ENCODE measurements at places on chromosomes 5 and 9.

GRCh38 chr5:34583167-34583566 lies 73.0 kb upstream of the RAI14 start:
- no peak for DNase-seq

GRCh38 chr9:71830153-71830552 lies 61.8 kb upstream of the CEMIP2 start:
- DNase-seq = no peak

DNA sequence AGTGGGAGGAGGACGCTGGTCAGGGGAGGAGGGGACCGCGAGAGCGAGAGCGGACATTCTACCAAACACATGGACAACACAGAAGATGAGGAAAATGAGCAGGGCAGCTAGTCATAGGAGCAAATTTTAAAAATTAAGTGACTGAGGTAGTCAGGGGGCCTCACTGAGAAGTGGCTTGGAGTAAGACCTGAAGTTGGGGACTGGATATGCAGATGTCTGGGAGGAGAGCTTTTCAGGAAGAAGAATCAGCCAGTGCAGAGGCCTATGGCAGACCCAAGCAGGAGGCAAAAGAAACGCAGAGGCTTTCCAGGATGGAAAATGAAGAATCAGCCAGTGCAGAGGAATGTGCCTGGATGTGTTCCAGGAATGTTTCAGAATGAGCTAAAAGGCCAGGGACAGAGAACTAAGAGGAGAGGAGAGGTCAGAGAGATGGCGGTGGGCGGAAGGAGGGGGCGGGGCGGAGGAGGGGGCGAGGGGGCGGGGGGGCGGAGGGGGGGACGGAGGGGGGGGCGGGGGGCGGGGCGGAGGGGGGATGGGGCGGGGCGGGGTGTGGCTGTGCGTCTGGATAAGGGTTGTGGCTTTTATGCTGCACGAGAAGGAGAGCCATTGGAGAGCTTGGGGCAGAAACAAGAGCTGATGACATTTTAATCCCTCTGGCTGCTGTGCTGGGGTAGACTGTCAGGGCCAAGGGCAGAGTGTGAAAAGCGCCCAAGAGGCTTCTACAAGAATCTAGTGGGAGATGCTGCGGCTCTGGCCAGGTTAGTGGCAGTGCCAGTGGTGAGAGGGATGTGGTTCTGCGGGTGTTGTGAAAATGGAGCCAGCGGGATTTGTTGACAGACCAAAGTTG lies 129.6 kb downstream of the KCNIP1 start:
- DNase-seq = no peak

DNA sequence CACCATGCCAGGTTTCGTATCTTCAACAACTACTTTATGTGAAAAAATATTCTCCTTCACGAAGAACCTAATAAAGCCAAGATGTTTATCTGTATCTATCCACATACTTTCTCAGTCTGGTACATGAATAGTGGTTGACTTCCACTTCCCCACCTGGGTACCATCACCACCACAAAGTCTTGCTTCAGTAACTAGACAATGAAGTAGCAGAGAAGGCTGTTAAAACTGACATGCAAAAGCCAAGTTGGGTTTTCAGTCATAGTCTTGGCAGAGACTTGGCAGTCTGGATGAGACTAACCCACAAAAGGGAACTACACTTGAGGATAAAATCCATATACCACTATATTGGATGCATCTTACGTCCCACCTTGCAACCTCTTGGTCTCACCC lies 5.0 kb downstream of the P4HA2 start:
- no peak for DNase-seq

DNA sequence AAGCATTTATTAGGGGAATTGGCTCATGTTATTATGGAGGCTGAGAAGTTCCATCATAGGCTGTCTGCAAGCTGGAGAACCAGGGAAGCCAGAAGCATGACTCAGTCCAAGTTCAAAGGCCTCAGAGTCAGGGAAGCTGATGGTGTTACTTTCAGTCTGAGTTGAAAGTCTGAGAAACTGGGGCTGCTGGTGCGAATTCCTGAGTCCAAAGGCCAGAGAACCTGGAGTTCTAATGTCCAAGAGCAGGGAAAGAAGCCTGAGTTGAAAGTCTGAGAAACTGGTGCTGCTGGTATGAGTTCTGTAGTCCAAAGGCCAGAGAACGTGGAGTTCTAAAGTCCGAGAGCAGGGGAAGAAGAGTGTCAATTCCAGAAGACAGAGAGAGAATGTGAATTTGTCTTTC lies 641.1 kb downstream of the ISL1 start:
- DNase-seq = no peak

DNA sequence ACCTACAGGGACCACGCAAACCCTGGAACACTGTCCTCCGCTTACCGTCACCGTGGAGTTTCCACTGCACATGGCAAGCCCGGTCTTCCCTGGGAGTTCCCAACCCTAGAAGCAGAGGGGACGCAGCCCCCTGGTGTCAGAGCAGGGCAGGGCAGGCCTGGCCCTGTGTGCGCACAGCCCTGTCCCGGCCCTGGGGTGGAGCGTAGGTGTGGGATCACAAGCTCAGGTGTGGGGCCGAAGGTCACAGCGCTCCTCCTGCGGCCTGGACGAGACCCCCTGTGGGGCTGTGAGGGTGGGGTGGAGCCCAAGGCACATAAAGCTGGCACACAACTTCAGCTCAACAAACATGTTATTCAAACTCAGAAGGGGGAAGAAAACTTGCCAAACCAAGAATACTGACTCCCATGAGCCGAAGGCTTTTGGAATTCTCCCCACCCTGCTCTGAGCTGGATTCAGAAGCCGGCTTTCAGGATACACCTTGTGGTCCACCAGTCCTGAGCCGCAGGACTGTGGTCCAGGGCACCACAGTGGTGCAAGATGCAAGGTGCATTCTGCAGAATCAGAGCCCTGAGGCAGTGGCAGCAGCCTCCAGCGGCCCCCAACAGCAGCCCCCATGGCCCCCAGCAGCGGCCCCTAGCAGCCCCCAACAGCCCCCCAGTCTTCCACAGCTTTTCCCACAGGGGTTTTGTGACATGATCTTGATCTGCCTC lies 11.8 kb upstream of the EXOC3 start:
- no peak for DNase-seq

GRCh38 chr5:160311491-160312133 lies 752 bp downstream of the CCNJL start:
- DNase-seq = no peak

DNA sequence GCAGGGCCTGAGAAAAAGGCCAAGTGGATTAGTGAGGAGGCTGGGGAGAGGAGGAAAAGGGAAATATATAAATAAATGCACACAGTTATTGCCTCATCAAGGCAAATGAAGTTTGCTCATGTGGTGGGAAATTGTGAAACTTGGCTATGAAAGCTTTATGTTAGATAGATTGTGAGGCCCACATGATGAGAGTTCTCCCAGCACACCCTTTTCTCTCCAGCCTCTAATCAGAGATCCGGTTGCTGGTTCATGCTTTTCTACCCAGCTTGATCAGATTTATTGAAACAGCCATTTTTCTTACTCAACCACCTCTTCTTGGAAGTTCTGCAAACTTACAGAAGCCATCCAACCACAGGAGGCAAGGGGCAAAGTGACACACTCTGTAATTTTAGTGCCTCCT lies 125.8 kb upstream of the KLF4 start:
- DNase-seq = no peak

DNA sequence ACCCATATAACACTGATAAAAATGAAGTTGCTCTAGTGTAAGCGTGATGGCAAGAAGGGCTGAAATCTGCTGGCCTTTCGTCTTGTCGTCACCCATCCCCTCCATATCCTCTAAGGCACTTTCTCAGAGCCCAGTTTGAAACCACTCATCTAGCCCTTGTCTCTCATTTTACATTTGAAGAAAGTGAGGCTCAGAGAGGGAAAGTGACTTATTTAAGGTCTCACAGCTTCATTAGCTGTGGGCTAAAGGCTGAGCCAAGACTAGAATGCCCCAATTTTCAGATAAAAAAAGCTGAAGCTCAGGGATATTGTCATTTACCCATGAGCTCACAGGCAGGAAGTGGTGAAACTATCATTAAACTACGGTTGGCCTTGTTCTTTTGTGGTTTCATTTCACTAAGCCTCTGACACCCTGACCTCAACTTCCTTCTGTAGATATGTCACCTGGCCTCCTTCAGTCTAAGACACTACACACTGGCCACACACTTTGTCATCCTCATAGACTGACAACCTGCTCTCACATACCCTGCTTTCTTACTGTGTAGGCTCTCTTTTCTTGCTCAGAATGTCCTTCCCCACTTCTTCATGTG lies 176.7 kb upstream of the DMAC1 start:
- no peak for DNase-seq

- no peak for DNase-seq
Observed at GRCh38 chr5:102279711-102280110, 16.4 kb downstream of the SLCO4C1 start.

DNA sequence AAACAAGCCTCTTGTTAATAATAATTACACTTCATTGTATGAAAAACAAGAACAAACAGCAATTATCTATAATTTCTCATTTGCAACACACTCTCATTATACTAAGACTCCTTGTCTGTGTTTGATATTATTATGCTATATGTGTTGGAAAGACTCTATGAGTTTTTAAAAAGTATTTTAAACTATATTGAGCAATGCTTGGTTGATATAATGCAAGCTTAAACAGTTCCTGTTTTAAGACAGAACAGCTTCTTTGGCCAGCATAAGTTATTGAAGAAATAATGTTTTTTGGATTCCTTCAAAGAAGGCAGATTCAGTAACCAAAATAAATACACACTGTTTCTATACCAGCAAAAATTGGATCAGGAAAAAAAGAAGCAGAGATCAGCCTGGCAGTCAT lies 871.4 kb downstream of the MAT2B start:
- DNase-seq = no peak

- DNase-seq = no peak
Observed at GRCh38 chr5:66963559-66963971, 233.0 kb downstream of the CD180 start.

DNA sequence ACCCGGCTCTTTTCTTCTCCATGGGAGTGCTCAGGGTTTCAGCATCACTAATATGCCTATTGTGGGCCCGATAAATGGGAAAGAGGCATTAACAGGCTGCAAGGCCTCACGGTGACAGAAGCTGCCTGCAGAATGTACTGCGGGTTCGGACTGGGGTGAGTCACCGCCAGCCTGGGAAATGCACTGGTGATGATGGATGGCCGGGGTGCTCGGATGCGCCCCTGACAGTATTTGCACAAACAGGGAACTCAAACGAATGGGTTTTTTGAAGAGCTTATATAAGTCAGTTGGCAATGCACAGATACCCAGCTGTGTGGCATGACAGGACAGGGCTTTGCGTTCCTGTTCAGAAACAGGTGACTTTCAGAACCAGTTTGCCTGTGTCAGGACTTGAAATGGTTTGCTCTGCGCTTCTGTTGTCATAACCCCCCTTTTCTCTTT lies 42.0 kb upstream of the PITX1 start:
- no peak for DNase-seq

GRCh38 chr5:71922584-71923106 lies 184.6 kb upstream of the MAP1B start:
- no peak for DNase-seq

GRCh38 chr9:126523611-126524111 lies 90.1 kb upstream of the LMX1B start:
- no peak for DNase-seq

DNA sequence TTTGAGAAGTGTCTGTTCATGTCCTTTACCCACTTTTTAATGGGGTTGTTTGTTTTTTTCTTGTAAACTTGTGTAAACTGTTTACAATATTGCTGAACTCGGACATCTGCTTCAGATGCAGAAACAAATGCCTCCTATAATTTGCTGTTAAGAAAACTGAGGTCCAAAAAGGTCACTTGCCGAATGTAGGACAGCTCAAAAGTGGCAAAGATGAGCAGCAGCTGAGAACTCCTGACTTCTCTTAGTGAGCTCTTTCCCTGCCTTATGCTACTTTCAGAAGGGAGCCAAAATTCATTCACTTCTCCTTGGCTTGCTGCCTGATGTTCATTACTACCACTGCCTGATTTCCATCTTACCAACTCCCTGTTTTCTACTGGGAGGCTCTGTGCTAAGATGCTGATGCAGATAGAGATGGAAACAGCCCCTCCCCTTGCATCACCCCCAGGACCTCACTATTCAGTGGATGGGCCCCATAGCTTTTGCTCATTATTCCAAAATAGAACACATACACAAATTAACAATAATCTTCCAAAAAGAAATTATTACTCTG lies 60.1 kb downstream of the SEMA6A start:
- no peak for DNase-seq

GRCh38 chr9:111035543-111036428 lies 2.5 kb downstream of the LPAR1 start:
- no peak for DNase-seq

DNA sequence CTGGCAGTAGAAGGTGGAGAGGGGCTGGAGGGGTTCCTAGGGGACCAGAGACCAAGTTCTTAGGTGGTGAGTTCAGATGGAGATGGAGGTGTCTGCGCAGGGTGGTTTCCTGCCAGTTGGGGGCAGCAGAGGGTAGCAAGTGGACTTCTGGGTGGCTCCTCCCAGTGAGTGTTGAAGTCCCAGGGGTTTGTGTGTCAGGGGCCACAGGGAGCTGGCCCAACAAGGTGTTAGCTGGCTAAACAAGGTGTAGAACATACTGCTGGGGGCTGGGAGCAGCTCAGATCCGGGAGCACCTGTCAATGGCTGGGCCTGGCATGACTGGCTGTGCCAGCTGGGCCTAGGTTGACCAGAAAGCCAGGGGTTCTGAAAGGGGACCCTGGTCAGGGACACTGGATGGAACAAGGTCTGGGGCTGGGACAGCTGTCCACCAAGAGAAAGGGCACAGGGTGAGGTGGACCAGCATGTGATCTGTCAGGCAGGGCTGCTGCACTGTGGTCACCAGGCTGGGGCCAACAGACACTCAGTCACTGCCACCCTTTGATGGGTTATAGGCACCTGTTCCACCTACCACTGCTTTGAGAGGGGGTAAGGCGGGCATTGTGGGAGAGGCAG lies 35.6 kb downstream of the DAB2IP start:
- DNase-seq = peak; percentile 23

DNA sequence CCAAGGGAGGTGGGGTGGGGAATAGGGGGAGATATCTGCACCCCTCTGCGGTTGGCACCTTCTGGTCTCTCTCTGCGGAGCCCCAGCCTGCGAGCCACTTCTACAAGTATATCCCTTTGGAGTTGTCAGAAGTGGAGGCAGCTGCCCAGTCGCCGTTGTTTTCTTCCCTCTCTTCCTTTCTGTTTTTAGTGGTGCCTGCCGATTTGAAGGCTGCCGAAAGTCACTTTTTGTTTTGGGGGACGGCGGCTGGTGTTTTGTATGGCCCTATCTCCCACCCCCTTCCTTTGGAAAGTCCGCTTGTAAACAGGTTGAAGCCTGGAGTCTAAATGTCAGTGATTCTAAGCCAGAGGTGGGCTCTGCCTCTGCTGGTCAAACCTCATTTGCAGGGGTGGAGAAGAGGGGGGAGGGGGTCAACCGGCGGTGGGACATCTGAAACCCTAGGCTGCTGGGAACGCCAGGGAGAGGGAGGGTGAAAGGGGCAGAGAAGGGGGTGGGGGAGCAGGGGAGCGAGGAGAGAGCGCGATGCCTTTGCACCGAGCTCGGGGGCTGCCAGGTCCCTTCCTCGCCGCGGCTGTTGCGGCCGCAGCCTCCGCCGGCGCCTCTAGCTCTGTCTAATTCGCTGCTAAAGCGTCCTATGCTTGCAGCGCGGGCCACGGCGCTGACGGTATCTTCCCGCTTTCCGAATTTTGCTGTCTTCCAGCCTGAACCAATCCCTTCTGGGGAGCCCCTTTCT lies at the start of gene FGF10:
TSS of gene FGF10 (minus strand) at position 331 of the 733 bp plus-strand sequence. CDS start 738 bp downstream, outside the sequence.
- DNase-seq = no peak

- DNase-seq = peak; percentile 1
Observed at GRCh38 chr5:31193591-31194467, at the start of gene CDH6. Gene CDH6, plus strand, starts transcription at chr5:31193686. Its CDS starts 73,788 bp downstream, at chr5:31267474.
